ENCODE measurements at places on chromosomes 2 and 18.

DNA sequence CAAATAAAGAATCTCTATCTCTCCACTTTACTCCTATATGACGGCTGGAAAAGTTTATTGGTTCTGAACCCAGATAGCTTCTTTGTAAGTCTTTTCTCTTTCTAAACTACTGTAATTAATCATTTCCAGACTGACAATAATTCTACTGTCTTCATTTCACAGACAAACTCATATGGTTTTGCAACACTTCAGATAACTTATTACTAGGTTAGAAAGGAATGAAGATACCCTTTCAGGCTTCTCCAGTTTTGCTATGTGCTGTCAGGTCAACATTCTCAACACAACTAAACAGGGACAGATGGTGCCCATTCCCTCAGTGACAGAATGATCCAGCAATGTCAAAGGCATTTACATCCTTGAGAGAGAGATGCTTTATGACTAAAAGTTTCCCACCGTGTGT lies 198.5 kb upstream of the ITGA4 start:
- DNase-seq: no peak

DNA sequence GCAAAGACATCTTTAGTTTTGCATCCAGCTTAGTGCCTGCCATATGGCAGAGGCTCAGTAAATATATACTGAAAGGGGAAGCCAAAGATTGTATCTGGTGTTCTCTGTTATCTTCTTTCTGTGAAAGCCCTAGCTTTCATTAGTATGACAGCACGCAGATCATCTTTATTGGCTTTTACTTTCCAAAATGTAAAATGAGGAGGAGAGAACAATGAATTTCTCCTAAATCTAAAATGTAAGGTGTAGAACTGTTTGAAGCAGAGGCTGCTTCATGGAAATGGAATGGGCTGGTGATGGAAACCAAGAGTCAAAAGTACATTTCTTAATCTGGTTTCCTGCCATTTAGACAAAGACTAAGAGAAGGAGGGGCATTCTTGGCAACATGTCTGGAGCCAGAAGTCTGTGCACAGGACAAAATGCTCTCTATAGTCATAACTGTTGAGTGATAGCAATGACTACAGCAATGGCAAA lies 1029.9 kb upstream of the PIK3C3 start:
- DNase-seq: no peak

GRCh38 chr18:23588836-23589560 lies 2.7 kb upstream of the NPC1 start:
- no peak for DNase-seq

DNA sequence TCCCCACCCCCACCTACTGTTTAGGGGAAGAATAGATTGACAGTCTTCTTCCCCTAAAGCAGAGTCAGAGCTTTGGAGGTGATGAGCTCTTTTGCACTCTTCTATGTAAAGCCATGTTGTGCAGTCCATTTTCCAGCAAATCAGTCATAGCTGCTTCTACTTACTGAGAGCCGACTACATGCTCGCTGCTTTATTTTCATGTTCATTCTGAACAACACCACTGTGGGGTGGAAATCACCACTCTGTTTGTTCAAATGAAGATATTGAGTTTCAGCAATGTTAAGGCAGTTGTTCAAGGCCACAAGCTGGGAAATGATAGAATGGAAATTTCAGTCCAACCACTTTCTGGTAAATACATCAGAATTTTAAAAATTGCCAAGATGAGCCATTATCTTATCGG lies 88.3 kb downstream of the INSIG2 start:
- DNase-seq: no peak

- no peak for DNase-seq
These were observed 225.7 kb downstream of the XIRP2 start for GRCh38 chr2:167114018-167114417.

- peak; percentile 93 for DNase-seq
These were observed 52.7 kb upstream of the CYP1B1 start for GRCh38 chr2:38128653-38129052.

GRCh38 chr2:137960223-137960622 lies 4.0 kb upstream of the HNMT start:
- DNase-seq: no peak

- no peak for DNase-seq
These were observed 101.6 kb downstream of the ADCYAP1 start for GRCh38 chr18:1006304-1006703.

- DNase-seq: peak; percentile 34
These were observed 268.9 kb downstream of the NDUFA10 start for GRCh38 chr2:239756031-239756789.

DNA sequence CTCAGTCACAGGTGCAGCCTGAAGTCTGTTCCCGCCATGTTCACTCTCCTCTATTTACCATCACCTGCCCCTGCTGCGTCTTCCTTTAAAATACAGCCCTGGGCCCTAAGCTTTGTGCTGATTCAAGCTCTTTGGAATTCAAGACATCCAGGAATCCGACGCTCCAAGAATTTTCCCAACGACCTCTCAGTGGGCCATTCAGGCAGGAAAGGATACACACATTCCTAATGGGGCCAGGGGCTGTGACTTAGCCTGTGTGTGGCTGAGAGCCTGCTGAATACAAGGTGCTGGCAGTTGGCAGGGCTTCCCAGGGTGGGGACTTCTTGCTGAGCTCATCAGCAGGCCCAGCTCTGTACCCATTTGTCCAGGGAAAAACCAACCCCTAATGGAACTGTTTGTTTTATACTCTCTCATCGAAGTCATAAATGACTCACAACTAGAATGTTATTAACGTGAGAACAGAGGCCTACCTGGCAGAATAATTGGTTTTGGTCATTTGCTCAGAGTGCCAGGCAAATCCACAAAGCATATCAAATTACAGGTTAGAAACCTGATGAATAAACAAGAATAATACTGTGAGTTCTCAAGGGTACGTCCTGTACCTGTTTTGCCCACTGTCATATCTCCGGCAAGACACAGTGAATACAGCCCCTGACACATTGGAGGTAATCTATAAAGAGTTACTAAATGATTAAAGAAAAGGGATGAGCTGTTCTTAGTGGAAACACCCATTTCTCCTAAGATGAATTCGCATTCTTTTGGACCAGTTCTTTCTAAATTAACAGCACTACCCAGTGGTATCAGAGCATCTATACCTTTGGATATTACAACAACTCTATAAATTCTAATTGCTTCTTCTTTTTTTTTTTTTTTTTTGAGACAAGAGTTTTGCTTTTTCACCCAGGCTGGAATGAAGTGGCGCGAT lies 12.6 kb upstream of the KCMF1 start:
- DNase-seq: no peak

DNA sequence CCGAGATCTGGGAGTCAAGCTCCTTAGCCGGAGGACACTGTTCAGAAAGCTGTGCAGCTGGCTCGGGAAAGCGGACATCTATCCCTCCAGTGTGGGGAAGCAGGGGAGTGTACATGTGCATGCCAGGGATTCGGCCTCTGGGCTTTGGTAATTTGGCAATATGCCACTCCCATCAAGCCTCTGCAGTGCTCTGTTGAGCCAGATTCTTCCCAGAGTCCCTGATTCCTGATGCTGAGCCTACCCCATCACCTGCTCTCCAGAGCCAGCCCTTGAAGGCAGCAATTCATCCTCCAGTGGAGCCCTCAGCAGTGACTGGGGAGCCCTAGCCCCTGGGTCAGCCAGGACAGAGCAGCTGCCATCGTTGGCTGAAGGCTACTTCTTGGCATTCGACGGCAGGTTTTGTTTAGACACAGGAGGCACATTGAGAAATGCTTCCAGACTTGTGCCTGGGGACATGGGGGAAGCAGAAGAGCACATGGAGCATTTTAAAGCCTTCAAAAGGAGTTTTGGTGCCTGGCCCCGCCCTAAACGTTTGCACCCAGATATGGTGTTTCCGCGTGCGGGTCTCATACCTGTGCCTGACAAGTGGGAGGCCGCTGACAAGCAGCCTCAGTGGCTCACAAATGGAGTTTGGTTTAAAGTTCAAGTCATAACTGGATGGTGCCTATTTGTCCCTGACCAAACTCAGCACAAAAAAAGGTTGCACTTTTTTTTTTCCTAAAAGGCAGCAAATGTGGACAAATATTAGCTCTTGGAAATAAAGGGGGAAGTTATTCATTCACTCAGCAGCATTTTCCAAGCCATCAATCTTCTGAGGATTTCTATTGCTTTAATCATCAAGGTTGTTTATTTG lies 272.8 kb downstream of the CYRIA start:
- DNase-seq: no peak

DNA sequence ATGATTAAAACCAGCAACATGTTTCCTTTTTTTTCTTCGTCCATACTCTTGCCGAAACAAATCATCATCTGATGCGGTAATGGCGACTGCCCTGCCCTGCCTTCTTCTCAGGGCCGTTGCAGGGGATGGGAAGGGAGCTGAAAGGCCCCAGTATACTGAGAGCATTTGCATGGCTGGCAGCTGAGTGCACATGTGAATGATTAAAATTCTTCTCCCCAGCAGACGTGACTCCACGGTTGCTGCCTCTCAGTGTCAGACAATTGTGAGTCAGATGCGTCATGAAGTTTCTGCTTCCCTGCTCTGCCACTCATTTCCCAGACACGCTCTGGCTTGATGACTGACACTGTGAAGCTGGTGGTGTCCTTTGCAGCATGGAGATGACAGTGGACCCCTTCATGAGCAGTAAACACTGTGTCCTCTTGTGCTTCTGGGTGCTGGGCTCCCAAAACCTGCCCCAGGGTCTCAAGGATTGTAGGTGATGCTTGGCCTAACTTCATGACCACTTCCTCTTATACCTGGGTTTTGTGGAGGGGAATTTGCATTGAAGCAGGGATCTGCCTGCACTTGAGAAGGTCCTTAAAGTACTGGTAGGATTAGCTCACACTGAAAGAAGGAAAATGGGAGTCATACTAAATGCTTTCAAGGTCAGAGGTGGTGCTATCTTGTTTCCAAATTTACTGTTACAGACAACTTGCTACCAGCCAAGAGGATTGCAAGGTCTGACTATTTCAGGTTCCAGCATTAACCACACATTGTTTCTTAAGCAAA lies 222.5 kb upstream of the COPS8 start:
- no peak for DNase-seq

- no peak for DNase-seq
These were observed 53.4 kb downstream of the KIF5C start for GRCh38 chr2:148928395-148928794.

- DNase-seq: no peak
These were observed 41.0 kb downstream of the PTGR3 start for GRCh38 chr18:75167759-75168618.

DNA sequence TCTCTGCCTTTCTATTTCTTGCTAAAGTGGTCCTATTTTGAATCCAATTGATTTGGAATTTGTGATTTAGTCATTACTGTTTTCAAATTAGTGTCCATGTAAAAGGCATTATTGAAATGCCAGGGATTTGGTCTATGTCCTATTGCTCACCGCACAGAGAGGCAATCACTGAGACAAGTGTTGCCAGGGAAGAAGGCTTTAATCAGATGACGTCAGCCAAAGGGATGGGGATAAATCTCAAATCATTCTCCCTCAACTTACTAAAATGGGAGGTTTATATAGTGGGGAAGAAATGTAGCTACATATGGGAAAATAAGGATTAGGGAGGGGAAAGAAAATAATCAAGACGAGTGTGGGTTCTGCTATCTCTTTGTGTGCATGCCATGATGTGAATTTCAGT lies 9.6 kb downstream of the SERPINB12 start:
- DNase-seq: no peak

DNA sequence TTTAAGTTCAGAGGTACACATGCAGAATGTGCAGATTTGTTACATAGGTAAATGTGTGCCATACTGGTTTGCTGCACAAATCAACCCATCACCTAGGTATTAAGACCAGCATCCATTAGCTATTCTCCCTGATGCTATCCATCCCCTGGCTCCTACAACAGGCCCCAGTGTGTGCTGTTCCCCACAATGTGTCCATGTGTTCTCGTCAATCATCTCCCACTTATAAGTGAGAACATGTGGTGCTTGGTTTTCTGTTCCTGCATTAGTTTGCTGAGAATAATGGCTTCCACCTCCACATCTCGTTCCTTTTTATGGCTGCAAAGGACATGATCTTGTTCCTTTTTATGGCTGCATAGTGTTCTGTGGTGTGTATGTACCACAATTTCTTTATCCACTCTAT lies 75.8 kb downstream of the SUCLG1 start:
- DNase-seq: no peak

- DNase-seq: no peak
These were observed 8.2 kb downstream of the KCNJ3 start for GRCh38 chr2:154706660-154707059.

DNA sequence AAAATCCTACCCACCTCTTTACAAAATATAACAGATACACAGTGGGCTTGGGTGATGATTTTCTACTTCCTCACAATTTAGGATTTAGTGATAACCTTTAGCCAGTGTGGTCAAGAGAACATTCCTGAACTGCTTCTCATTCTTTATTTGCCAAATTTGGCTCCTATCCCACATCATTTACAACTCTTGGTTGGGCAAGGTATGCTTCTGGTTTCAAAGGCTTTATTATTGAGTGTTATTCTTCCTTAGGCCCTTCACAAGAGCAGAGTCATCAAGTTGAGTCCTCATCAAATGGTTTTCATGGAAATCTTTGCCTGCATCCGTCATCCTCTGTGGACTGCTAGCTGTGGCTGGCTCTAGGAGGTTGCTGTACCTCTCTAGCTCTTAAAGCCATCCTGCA lies 472.0 kb upstream of the ETAA1 start:
- DNase-seq: no peak

DNA sequence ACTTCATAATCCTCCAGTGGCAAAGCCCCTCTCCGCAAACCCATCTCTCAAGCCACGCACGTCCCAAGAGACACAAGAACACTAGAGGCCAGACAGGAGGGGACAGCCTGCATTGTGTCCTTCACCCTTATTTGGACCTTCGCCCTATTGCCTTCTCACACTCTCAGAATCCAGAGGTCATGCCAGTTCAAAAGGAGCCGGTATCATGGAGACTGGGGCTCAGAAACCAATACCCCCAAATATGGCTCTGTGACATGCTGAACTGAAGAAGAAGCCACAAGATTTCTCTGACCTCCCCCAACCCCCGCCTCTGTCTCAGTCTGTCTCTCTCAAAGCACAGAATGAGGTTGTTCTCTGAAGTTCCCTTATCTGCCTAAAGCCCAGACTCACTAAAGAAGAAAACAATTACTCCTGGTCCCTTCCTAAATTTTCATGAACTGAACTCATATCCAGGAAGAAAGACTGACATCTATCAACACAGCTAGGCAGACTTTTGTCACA lies 19.2 kb upstream of the SPATA3 start:
- no peak for DNase-seq

GRCh38 chr2:158633261-158633660 lies 161.9 kb upstream of the DAPL1 start:
- no peak for DNase-seq

DNA sequence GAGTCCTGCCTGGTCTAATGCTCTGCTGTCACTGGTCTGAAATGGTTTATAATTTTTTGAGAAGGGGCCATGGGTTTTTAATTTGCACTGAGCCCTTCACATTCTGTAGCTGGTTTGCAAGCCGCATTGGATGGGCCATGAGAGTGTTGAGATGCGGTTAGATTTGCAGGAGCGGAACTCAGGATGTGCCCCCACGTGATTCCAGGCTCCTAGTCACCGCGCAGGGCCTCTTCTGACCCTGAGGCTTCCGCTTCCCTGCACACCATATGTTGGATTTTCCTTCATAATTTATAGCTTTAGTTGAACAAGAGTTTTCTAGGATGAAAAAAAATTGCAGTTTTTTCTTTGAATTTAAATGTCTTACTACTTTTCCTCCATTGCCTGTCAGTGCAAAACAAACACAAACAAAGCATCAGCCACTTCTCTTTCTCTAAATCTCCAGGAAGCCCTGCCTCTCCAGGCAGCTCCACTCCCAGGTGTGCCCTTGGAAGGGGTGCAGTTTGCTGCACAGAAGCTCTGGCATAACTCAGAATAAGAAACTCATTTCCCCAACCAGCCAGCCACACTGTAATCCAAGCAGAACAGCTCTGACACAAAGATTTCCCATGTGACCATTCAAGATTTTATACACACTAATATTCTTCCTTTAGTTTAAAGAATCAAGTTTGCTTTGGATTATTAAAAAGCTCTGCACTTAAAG lies 18.4 kb upstream of the TPO start:
- no peak for DNase-seq
